ENCODE measurements at places on chromosomes 5 and 9. TPM values are rescaled to one million over a fixed set of nuclear protein-coding genes. Genes with fewer than 3 reads are reported as not detected.

- DNase-seq, result no peak
These were observed 34.9 kb downstream of the ALDH1A1 start for GRCh38 chr9:72917892-72918509.

DNA sequence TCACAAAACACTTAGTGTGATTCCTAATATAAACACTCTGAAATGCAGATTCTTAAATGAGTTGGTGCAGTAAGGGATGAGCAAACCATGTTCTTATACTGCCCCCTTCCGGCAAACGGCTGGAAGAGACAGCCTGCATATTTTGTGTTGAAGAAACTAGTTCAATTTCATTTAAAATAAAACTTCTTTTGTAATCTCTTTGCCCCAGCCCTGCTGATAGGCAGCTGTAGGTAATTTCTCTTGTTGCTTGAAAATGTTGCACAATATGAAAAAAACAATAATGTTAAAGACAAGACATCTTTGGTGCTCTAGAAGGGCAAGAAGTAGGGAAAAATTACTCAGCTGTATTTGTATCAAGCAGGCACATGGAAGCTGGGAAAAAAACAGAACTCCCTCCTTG, 89.7 kb upstream of the CCNG1 start:
- peak; percentile 30 for DNase-seq

- no peak for DNase-seq
These were observed 135.0 kb downstream of the OXCT1 start for GRCh38 chr5:41735213-41735612.

The LHX6 gene
- 4.4 TPM for total RNA-seq

The HAVCR2 gene
- 7.3 TPM for total RNA-seq
